ENCODE measurements at places on chromosomes 3 and 15.

- DNase-seq, result no peak
Observed at GRCh38 chr3:152230370-152230769, 38.4 kb upstream of the MBNL1 start.

DNA sequence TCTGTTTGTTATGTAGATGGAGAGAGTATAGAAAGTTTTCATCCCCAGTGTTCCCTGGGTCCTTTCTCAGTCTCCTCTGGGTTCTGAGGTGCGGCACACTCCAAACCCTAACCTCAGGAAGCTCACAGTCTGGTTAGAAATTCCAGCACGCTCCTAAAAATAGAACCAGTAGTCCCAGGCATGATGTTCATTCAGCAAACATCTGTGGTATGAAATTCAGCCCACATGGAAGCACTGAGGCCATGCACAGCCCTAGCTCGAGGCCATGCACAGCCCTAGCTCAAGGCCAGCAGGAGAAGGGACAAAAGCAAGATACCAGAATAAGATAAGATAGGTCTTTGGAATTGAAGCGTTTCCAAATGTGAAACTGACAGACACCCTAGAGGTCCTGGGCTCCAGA, 82.3 kb upstream of the OXTR start:
- no peak for DNase-seq

GRCh38 chr3:3309887-3310286, 130.4 kb upstream of the CRBN start:
- no peak for DNase-seq

- DNase-seq, result no peak
Observed at GRCh38 chr3:144197582-144197981, 226.0 kb downstream of the DIPK2A start.

DNA sequence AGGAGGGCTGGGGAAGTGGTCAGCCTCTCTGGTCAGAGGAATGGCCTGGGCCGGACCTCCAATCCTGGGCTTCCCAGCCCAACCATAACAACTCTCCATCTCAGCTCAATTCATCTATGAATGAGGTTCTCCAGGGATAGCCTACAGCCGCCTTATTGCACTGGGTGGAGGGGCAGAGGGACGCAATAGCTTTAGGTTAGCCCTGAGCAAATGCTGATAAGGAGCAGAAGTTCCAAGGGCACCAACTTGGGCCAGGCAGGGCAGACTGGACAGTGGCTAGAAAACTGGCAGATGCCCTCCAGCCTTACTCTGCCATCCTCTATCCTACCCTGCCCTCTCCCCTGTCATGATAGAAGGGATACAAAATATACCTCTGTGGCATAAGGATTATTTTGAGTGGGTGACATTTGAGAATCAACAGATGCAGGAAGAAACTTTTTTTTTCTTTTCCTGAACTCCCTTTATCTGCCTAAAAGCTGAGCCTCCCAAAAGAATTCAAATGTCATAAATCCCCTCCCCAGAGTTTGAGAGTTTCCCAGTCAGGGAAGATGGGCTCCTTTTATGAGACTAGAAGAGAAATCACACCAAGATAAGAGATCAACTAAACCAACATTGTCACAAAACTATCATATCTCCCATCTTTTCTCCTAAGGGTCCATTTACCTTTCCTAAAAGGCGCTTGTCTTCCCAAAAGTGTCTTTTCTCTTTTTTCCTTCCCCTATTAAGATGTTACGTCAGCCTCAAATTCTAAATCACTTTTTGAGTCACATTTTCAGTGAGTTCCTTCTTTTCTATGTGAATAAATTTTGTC, 40.4 kb upstream of the C15orf39 start:
- no peak for DNase-seq

GRCh38 chr3:110133971-110134370, 796.6 kb upstream of the DPPA4 start:
- no peak for DNase-seq

- DNase-seq, result no peak
Observed at GRCh38 chr3:175222356-175222755, 363.2 kb downstream of the NAALADL2 start.

- DNase-seq, result no peak
Observed at GRCh38 chr15:96342406-96343112, 12.1 kb downstream of the NR2F2 start.

DNA sequence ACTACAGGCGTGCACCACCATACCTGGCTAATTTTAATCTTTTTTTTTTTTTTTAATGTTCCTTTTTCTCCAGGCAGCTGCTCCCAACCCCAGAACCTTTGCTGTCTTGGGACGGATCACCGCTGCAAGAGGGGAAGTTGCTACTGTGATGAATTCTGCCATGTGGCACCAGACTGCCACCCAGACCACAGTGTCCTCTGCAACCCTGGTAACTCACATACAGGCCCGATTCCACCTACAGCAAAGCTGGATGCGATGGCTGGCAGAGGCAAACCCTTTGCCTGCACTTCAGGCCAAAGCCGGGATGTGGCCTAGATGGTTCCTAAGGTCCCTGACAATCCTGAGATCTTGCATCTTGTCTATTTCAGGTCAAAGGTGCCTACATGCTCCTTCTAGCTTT, 12.7 kb upstream of the MUC20 start:
- DNase-seq, result no peak

GRCh38 chr3:150871192-150871591, 34.0 kb downstream of the MINDY4B start:
- DNase-seq, result no peak

GRCh38 chr3:197532388-197532787, 23.4 kb downstream of the BDH1 start:
- DNase-seq, result no peak

DNA sequence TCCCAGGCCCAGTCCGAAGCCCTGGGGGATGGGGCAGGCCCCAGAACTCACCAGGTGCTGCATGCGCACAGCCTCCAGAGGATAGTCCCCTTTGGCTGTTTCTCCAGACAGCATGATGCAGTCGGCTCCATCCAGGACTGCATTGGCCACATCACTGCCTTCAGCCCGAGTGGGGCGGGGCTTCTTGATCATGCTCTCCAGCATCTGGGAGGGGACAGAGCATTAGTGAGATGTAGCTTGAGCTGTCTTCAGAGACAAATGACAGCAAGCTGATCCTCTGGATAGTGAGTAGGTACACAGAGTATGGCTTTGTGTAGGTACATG, 9.1 kb upstream of the GRAMD2A start:
- DNase-seq, result no peak

DNA sequence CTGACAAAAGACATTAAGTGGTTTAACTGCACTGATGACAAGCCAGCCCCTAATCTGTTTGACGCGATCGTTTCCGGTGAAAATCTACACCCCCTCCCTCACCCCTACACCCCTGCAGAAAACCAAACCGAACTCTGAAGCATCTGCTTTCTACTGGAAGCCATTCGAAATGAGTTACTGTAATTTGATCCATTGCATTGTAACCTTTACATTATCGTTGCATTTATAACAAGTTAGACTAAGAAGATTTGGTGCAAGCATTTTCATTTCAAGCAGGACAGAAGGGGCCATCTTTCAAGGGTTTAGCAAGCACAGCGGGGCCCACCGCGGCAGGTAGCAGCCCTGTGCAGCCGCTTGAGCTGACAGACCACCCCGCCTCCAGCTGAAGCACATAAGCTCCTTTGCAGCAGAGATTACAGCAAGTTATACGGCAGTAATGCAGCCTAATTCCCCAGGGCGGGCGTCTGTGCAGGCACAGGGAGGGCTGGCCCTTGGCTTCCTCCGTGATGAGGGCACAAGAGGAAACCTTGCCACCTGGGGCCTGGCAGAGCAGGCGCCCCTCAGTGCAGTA, 79.3 kb downstream of the CHSY1 start:
- DNase-seq, result peak; percentile 48

DNA sequence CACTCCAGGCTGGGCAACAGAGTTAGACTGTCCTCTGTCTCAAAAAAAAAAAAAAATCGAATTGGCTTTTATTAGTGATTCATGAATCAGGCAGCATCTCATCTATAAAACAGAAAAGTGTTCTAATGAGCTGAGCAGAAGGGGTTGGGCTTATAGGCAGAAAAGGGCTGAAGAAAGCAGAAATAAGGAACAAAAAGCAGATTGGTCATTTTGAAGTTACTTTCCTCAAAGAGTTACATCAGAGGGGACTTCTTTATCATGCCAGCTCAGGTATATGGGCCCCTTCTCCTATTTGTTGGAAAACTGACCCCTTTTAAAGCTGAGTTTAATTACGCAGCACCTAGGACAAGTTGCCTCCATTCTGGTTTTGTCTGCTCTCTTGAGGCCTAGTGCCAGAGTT, 722 bp upstream of the POGLUT1 start:
- no peak for DNase-seq

- DNase-seq, result no peak
Observed at GRCh38 chr15:44861917-44862316, 94.6 kb upstream of the TERB2 start.

DNA sequence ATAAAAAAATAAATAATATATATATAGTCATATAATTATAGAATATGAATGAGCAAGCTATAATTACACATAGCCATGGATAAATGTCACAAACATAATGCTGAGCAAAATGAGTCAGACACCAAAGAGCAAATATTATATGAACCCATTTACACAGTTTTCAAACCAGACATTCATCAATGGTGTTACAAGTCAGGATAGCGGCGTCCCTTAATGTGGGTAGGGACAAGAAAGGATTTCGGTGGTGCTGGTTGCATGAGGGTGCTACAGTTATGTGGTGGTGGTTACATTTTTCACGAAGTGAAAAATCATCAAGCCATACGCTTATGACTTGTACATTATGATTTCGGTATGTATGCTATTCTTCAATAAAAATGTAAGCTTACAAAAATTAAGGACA, 100.5 kb downstream of the HMG20A start:
- DNase-seq, result no peak

DNA sequence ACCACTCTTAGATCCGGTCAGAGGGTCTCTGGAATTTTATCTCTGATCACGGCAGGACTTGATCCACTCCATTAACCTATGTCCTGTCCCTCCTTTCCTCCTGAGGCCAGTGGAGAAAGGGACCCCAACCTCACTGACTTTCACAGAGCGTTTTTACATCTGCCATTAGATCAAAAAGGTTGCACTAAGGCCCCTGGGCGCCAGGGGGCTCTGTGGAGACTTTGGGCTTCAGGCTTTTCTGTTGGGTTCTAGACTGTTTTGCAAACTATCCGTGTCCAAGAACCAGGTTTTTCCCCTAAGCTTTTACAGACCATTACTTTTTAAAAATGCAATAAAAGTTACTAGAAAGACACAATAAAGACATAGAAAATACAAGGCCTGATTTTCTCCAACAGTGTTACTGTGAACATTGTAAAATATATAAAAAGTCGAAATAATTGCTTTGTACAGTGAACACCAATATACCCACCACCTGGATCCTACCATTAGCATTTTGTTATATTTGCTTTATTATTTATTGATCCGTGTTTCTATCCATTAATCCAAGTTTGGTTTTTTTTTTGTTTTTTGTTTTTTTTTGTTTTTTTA, 159.7 kb downstream of the POLR2M start:
- peak; percentile 26 for DNase-seq

GRCh38 chr15:32718227-32718820, 520 bp downstream of the GREM1 start:
- no peak for DNase-seq

GRCh38 chr15:73621286-73621826, 11.8 kb downstream of the NPTN start:
- DNase-seq, result no peak

DNA sequence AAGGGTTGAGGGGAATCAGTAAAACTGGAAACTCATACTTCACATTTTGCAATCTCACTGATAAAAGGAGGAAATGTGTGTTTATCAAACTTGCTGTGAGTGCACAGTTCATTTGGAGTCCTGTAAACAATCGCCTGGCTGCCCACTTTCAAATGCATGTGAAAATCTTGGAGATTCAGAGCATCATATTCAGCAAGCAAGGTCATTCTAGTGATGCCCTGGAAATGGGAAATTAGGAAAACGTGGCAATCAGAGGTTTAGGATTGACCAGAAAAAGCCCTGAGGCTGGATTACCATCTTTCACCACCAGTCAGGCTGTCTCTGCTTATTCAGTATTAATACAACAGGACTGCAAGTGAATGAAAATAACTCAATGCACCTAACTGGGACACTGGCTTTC, 23.9 kb downstream of the DPH6 start:
- DNase-seq, result no peak

DNA sequence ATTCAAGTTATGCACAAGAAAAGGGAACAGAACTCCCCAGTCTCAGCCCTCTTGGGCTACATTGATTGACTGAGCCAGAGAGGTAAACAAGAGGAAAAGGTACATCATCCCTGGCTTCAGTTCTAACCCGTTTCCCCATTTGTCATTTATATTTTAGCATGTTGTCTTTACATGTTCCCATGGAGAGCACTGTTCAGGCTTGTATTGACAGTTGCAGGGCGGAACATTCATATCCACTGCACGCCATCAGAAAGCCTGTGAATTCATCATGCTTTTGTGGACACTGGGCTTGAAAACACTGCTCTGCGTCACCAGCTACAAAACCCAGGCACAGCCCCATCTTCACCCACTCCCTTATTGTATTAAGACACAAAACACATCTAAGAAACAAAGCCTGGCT, 240.9 kb upstream of the EIF1B start:
- no peak for DNase-seq

DNA sequence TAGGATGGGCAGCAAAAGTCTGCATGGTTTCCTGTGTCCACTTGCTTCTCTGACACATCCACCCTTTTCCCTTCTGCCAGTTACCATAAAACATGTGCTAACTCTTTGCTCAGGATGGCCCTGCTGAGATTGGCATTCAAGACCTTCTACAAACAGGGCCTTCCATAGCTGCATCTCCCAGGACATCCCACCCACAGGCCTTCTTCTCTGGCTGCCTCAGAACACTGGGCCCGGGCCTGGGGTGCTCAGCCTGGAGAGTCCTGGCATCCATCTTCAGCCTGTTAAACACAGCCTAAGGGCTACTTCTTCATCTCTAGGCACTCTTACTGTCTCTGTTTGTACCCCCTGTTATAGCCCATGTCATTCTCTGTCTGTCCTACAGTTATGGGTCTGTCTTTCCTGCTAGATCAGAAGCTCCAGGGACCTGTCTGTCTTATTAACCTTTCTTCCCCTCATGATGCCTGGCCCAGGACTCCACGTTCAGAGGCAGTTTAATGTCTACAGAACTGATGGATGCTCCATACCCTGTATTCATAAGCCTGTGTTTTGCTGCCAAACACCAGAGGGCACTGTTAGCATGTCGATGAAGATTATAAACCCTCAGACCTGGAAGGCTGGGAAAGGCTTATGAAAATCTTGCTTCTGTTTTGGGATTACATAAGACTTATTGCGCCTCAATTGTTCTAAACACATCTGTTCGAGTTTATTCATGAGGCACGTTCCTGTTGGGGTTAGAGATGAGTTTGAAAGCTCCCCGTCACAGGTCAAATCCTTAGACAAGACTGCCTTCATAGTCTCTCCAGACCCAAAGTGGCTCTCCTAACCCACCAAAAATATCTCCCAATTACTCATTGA, 16.5 kb downstream of the SEMA3G start:
- peak; percentile 55 for DNase-seq

GRCh38 chr15:47517737-47518136, 199.6 kb upstream of the SEMA6D start:
- no peak for DNase-seq

All from NCI-H524 treated with DMSO at 0.1 percent for 48 hours (cell line).